ENCODE measurements at places on chromosomes 2 and 18.

DNA sequence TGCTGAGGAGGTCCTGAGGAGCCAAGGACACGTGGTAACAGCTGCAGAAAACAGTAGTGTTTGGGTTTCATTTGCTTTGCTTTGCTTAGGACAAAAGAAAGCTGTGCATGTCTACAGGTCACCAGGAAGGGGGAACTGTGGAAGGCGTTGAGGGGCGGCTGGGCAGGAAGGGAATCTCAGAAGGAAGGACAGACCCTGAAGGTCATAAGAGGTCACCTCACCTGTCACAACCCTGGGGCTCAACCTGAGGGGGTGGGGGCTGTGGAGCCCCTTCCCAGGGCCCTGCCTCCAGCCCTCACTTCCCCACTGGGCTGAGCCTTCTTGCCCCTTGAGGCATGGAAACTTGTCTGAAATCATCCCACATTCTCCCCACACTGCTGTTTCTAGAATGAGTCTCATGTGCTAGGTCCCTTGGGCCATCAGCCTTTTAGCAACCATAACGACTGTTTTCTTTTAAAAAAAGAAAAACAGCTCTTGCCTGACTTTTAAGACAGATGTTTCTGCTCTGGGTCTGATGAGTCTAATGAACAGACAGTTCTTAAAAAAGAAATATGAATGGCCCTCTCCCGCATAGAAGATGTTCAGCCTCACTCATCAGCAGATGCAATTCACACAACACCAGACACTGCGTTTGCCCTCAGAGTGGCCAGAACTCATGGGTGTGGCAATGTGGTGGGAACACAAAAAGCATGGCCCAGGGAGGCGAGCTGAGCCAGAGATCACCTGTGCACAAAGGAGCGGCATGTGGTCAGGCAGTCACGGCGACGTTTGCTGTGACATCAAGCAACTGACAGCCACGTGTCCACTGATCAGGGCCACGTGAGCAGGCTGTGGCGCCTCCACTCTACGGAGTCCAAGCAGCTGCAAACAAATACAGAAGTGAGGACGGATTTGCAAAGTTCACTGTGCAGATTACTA lies 84.0 kb downstream of the SEPTIN10 start:
- no peak for DNase-seq

GRCh38 chr2:144133936-144134665 lies 385.8 kb downstream of the ZEB2 start:
- DNase-seq, result no peak

DNA sequence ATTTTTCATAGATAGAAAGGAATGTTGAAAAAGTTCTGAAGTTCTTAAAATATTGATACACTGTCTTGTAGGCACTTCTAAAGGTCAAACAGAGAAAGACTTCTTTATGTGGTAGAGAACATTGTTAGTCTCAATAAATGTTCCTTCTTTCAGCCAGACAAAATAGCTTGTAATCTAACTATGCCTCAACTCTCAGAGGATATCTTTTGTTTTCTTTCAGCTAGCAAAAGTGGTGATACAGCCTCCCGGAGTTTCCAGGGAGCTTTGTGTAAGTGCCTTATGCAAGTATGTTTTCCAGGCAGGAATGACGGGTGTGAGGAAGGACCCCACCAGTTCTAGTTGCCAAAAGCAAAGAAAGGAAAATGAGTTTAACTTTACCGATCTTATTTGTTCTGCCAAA lies 452.1 kb upstream of the ST6GAL2 start:
- no peak for DNase-seq

DNA sequence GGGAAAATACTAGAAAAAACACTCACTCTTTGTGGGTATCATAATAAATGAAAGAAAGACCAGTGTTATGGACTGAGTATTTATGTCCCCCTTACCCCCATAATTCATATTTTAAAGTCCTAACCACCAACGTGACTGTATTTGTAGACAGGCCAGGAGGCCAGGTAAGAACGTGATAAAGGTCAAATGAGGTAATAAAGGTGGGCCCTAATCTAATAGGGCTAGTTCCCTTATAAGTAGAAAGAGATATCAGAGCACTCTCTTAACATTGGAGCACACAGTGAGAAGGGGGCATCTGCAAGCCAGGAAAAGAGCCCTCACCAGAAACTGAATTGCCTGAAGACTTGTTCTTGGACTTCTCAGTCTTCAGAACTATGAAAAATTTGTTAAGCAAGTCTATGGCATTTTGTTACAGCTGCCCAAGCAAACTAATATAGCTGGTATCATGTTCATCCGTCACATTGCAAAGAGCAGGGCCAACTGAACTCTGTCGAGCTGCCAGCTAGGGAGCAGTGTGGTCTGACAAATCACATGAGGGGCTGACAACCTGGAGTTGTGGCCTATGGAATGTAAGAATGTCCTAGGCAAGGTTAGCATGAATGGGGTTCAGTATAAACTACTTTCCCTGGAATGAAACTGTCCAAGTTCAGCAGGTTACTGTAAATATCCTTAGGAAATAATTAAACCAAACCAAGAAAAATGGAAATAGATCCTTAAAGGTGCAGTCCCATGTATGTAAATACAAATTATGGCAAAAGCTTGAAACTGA lies 280.9 kb downstream of the ZNF385B start:
- no peak for DNase-seq

DNA sequence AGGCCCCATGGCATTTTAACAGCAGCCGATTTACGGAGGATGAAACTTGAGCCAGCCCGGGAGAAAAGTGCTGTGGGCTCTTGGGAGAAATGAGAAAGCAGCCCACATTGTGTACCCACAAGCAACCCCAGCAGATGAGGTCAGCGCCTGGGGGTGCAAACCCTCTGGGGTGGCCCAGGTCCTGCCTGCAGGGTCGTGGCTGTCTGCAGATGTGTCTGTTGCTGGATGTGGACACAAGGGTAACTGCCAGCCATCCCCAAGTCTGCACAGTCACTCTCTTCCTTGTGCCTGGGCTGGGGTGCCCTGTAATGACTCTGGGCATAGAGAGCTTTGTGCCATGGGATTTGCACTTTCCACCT lies 170.8 kb downstream of the PRKCE start:
- DNase-seq, result no peak

DNA sequence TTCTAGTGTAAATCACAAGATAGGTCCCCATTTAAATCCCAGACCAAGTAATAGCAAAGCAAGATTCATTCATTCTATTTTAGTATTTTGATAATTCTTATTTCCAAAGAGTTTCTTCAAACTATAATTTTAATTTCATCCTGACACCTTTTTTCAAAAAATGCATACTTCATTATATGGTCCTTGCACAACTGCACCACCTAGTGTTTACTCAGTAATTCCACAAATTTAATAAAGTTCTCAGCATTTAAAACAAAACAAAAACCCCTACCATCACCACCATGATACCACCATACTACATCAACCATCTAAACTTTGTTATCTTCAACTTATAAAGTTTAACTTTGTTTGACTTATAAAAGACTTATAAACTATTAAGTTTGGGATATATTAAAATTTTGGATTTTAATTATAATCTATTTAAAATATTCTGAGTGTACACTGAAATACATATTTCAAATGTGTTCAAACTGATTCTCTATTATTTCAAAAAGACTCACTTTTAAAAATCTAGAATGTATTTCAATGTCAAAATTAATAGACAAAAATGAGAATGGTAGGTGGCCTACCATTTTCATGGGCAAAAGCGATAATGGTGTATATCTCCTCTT lies 44.2 kb downstream of the WDPCP start:
- DNase-seq, result no peak

DNA sequence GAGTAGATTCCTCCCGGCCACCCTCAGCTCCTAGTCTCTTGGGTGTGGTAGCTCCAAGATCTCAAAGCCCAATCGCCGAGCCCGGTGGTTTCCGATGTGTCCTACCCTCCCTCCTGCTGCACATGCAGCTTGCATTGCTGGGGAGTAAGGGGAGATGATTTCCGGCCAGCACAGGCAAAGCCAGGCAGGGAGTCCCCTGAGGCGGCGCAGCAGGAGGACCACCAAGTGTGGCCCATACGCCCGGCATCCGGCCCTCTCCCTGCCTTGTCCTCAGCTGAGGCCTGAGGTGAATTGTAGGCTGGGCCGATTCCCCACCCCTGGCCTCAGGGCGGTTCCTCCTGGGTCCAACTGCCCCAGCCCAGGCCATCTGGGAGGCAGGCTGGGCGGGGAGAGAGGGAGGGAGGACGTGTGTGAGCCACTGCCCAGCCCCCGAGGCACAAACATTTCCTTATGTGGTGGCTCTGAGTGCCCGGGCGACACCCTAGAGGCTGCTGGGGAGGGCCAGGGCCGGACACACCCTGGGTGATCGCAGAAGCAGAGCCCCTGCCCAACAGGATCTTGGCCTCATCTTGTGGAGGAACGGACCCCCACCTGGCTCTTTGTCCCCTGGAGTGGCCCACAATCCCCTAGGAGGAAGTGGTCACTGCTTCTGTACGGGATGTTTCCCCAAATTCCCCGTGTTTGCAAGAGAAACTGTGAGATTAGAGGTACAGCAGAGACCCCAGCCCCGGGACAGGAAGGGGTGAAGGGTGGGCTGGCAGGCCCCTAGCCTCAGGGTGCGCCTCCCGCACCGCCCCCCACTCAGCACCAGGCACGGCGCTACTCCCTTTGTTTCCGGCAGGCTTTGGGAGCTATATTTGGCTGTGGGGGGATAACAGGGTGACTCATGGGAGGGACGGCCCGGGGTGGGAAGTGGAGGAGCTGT lies 41.9 kb upstream of the PTMA start:
- DNase-seq, result no peak

GRCh38 chr18:51430538-51430937 lies 233.1 kb upstream of the MEX3C start:
- DNase-seq, result no peak
